NCI-H1105 (cell line): ENCODE measurements at places on chromosomes 5 and 9.

DNA sequence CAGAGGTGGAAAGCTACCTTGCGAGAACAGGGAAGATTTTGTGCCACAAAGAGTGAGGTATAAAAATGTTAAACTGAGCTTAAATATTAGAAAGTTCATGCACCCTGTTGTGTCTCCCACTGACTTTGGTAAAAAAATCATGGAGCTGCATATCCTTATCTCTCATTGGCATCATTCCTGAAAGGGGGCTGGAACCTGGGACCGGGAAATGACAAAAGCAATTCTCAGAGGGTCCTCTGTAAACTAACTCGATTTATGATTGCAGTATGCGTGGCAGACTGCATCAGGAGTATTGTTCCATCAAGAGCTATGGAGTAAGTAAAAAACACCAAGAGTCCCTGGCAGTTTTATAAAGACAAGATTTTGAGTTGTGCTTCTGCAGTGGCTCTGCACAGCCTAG is 148.8 kb downstream of the DCP2 start:
- no peak for DNase-seq

- DNase-seq, result no peak
Measured at GRCh38 chr9:10005206-10005605, 607.6 kb downstream of the PTPRD start.

- no peak for DNase-seq
Measured at GRCh38 chr9:75891771-75892215, 1.3 kb downstream of the PCSK5 start.

GRCh38 chr5:169283887-169284286 is 17.1 kb downstream of the SLIT3 start:
- DNase-seq, result no peak

DNA sequence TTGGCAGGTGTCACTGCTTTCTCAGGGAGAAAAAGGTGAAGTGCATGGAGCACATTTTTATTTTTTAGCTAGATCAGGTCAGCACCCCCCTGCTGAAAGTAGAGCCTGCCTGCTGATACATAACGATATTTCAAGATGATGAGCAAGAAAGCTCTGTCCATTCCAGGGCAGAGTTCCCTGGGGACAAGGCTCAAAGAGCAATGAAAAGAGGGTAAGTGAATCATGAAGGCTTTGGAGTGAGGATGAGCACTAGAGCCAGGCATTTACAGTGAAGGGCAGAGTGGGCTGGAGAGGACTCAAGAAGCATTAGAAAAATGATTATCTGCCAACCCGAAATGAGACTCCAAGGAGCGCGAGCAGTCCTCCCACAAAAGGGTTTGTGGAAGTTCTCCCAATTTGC is 345.7 kb downstream of the TLE4 start:
- DNase-seq, result no peak

GRCh38 chr9:124894741-124895170 is 32.8 kb downstream of the ARPC5L start:
- DNase-seq, result no peak

GRCh38 chr5:163106098-163106497 is 331.3 kb upstream of the CCNG1 start:
- no peak for DNase-seq

- no peak for DNase-seq
Measured at GRCh38 chr9:120921661-120922181, 4.9 kb downstream of the TRAF1 start.
